ENCODE measurements at places on chromosomes 7 and 10. TPM values are rescaled to one million over a fixed set of nuclear protein-coding genes. Genes with fewer than 3 reads are reported as not detected.

- no peak for DNase-seq
These were observed 3.4 kb upstream of the NRG3 start for GRCh38 chr10:81871558-81871957.

Gene TRPV5
- total RNA-seq, result 0.18 TPM

Gene TRIM73
- total RNA-seq, result 2.5 TPM

GRCh38 chr10:38038107-38038931 lies 27.8 kb downstream of the ZNF33A start:
- DNase-seq, result no peak

DNA sequence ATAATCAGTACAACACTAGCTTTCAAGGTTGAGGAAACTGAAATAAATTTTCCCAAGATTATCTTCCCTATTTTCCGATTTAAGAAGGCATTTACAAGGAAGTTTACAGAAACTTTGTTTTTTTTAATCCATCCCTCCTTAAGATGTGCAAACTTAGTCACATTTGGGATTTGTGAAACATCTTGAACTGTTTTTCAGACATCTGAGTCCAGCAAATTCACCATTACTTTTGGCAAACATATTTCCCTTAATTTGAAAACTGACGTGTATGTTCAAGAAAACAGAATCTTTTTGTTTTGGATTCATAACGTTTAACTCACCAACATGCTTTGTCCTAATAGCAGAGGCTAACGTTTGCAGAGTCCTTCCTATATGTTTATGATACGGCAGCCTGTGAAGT lies 19.5 kb downstream of the GLI3 start:
- no peak for DNase-seq
